ENCODE measurements at places on chromosomes 3 and 15.

- no peak for DNase-seq
Measured at GRCh38 chr3:37053337-37053736, 60.0 kb downstream of the MLH1 start.

DNA sequence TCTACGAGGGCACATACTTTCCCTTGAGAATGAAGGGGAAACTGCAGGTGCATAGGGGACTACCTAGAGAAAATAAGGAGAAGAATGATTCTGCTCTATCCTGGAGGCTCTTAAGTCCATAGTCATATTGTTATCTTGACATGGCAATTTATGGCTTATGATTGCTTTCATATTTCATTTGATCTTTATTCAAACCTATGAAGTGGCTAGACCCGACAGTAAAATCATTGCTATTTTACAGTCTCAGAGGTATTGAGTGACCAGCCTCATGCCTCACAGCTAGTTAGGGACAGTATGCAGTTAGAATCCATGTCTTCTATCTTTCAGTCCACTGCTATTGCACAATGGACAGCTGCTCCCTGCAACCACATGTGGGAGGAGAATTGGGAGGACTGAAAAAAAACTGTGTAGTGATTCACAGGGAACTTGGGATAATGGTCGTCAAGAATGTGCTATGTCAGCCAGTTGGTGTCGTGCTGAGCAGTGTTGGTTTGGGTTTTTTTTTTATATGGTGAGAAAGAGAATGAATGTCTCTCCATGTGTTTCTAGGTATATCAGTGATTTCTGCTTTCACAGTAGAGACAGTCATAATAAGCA lies 63.2 kb upstream of the SPPL2A start:
- no peak for DNase-seq

DNA sequence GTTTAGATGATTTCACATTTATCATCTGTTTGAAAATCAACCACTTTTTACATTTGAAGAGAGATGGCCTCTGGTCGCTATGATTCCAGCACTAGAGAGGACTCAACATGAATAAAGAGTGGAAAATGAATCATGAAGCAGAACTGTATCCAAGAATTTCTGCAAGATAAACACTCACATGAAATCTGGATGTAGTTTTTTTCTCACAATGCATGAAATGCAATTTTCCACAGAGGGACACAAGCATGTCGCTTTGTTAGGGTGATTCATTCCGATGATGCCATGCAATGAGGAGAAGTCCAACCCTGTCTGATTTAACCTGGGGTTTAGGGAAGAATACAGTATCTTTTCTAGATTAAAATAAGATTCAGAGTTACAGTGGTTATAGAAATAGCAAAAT lies 50.4 kb upstream of the ADCY5 start:
- no peak for DNase-seq

DNA sequence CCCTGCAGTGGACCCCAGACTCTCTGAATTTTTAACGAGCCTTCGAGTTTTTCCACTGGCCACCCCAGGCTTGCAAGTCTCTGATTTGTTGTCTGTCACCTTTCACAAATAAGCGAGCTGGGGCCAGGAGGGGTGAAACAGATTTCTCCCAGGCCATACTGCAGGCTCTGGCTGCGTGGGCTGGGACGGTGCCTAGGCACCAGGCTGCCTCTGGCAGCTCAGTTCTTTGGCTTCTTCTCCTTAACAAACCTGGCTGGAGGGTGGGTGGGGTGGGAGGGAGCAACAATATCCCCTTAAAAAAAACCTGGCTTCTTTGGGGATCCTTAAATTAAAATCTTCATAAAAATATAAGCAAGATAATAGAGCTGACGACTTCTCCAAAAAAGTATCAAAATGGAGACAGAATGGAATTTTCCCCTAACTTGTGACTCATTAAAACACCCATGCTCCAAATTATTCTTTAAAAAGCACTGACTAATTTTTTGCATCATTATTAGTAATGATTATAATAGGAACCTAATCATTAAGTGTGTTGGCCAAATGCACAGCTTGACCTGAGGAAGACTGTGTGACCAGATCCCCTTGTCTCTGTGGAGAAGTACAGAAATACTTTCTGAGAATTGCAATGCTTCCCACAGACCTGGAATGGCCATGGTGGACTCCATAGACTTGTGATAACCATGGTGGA lies 84.1 kb downstream of the SNRK start:
- DNase-seq = no peak
